ENCODE measurements at places on chromosomes 1 and 21.

GRCh38 chr1:103266036-103266435 is 157.7 kb upstream of the COL11A1 start:
- no peak for DNase-seq
- no peak overlapping the region for H3K4me3 ChIP-seq
- no peaks in the 10 kb centered on the region for H3K27me3 ChIP-seq
- no peak overlapping the region for H3K27ac ChIP-seq
- no peaks in the 10 kb centered on the region for H3K4me1 ChIP-seq
- no peaks in the 10 kb centered on the region for H3K36me3 ChIP-seq

DNA sequence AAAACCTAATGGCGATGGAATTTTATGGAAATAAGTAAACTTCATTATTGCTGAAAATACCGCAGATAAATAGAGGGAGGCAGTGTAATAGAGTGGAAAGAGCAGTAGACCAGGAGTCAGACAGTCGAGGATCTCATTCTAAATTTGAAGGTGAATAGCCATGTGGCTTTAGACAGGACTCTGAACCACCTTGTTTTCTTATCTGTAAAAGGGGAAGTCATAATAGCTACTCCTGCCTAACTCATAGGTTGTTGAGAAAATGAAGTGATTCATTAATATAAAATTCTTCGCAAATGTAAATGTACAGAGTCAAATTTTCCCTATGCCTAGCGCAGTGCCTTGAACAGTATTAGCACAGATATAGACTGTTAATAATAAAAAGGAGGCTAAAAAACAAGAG is 14.8 kb downstream of the RPS6KC1 start:
- H3K4me1 ChIP-seq = no peaks in the 10 kb centered on the region
- H3K4me3 ChIP-seq = no peak overlapping the region
- no peaks in the 10 kb centered on the region for H3K27me3 ChIP-seq
- DNase-seq = no peak
- no peaks in the 10 kb centered on the region for H3K36me3 ChIP-seq
- H3K27ac ChIP-seq = no peak overlapping the region

GRCh38 chr1:8854240-8854639 is 24.2 kb downstream of the ENO1 start:
- H3K36me3 ChIP-seq = no peaks in the 10 kb centered on the region
- no peak overlapping the region for H3K4me3 ChIP-seq
- no peaks in the 10 kb centered on the region for H3K27me3 ChIP-seq

DNA sequence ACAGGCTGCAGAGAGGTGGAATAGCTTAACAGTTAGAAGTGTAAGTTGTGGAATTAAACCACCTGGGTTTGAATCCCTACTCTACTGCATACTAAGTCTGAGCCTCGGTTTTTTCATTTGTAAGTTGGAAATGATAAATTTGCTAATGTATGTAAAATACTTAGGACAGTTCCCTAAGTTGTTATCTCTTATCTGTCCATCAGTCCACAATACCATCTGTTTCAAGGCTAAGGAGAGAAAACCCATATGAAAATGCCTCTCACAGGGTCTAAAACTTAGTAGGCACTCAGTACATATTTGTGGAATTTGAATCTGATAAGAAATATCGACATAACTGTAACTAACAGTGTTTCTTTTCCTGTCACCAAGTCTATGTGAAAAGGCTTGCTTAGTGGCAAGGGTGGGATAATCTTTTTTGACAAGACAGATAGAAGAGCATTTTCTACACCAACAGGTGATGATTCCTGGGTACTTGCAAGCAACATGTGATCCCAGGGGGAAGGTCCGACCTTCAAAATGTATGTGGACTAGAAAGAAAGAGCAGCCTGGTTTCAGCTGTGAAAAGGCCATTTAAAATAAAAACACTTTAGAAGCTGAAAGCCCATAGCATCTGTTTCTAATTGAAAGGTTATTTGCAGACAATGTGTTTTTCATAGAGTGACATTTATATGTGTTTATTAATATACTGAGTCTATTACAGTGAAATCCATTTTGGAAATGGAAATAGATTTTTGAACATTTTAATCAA is 202.9 kb downstream of the HHAT start:
- no peak for DNase-seq
- H3K36me3 ChIP-seq = no peaks in the 10 kb centered on the region
- H3K4me3 ChIP-seq = no peak overlapping the region
- H3K27me3 ChIP-seq = no peaks in the 10 kb centered on the region
- H3K27ac ChIP-seq = no peak overlapping the region

GRCh38 chr1:145995964-145996432 is 381 bp downstream of the TXNIP start:
- H3K36me3 ChIP-seq = peaks cover 19% of the 10 kb centered on the region
- H3K27ac ChIP-seq = peak overlapping the region; percentile 84
- H3K4me1 ChIP-seq = peaks cover 40% of the 10 kb centered on the region
- no peaks in the 10 kb centered on the region for H3K27me3 ChIP-seq
- peak overlapping the region; percentile 94 for H3K4me3 ChIP-seq

DNA sequence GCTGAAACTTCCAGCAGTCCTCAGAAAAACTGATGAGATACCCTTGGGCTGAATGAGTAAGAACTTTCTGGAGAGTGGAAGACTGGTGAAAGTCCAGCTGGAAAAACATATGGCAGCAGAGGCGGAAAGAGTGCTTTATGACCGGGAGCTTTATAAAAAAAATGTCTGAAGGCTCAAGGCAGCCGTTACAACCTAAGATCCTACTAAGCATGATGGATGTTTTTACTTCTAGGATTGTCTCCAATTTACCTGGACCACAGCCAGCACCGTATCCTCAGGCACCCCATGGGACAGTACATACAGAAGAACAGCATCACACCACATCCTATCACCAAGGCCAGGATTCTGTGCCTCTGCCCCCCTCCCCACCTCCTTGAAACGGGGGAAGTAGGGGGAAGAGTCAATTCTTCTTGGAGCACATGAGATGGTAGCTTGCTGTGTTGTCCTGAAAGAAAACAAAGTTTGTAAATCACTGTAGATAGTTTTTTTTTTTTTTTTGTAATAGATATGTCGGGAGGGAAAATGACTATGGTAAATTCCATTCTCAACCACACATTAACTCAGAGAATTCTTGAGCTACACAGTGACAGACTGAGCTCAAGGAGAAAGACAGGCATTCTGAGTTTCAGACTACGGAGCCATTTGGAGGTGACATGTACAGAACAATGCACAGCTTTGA is 11.8 kb upstream of the IRF2BP2 start:
- H3K27ac ChIP-seq = no peak overlapping the region
- H3K4me1 ChIP-seq = peaks cover 43% of the 10 kb centered on the region
- no peak overlapping the region for H3K4me3 ChIP-seq
- no peaks in the 10 kb centered on the region for H3K36me3 ChIP-seq
- no peaks in the 10 kb centered on the region for H3K27me3 ChIP-seq

GRCh38 chr1:14440166-14440565 is 158.3 kb upstream of the KAZN start:
- no peaks in the 10 kb centered on the region for H3K27me3 ChIP-seq
- no peak overlapping the region for H3K4me3 ChIP-seq
- H3K36me3 ChIP-seq = no peaks in the 10 kb centered on the region
- no peak overlapping the region for H3K27ac ChIP-seq
- DNase-seq = no peak
- no peaks in the 10 kb centered on the region for H3K4me1 ChIP-seq

DNA sequence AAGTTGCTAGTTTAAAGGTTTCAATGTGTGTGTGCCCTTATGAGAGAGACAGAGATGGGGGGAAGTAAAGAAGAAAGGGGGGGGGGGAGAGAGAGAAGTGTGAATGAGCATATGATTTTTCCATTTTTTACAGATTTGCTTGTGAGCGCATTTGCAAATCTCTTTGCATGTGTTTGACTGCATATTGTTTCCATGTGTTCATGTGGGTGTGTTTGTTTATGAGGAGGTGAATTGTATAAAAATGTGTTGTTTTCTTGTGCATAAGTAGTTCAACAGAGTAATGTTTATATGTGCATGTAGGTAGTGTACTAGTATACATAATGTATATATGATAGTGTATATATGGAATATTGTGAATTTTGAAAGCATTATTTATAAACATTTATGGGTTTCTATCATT is 205.9 kb upstream of the SPAG17 start:
- H3K36me3 ChIP-seq = no peaks in the 10 kb centered on the region
- H3K4me1 ChIP-seq = no peaks in the 10 kb centered on the region
- H3K27ac ChIP-seq = no peak overlapping the region

DNA sequence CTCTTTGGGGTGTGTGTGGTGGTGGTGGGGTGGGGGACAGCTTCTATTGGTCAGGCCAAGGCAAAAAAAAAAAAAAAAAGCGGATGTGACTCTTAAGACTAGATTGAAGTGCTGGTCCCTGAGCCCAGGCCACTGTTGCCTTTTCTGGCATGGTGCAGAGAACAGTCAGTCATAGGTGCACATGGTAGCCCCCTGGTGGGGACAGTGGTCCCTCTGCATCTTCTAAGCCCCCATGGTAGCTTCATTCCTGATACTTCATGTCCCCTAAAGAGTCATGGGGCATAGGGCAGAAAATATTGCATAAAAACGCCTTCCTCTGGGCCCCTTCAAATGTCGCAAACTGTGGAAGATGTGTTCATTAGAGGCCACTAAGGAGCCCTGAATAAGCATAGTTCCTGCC is 371.8 kb downstream of the NPHP4 start:
- H3K27ac ChIP-seq = no peak overlapping the region
- H3K36me3 ChIP-seq = no peaks in the 10 kb centered on the region
- no peak overlapping the region for H3K4me3 ChIP-seq
- DNase-seq = no peak
- no peaks in the 10 kb centered on the region for H3K27me3 ChIP-seq
- H3K4me1 ChIP-seq = no peaks in the 10 kb centered on the region

GRCh38 chr1:237981223-237981622 is 90.5 kb upstream of the ZP4 start:
- H3K4me1 ChIP-seq = no peaks in the 10 kb centered on the region
- no peak for DNase-seq
- no peaks in the 10 kb centered on the region for H3K36me3 ChIP-seq
- H3K4me3 ChIP-seq = no peak overlapping the region

- no peak overlapping the region for H3K27ac ChIP-seq
- H3K4me3 ChIP-seq = no peak overlapping the region
- no peaks in the 10 kb centered on the region for H3K4me1 ChIP-seq
- no peaks in the 10 kb centered on the region for H3K36me3 ChIP-seq
Observed at GRCh38 chr1:75342786-75343185, 208.6 kb downstream of the LHX8 start.

- H3K27ac ChIP-seq = no peak overlapping the region
- DNase-seq = no peak
- H3K36me3 ChIP-seq = no peaks in the 10 kb centered on the region
Observed at GRCh38 chr1:72278461-72278860, 3.9 kb downstream of the NEGR1 start.

DNA sequence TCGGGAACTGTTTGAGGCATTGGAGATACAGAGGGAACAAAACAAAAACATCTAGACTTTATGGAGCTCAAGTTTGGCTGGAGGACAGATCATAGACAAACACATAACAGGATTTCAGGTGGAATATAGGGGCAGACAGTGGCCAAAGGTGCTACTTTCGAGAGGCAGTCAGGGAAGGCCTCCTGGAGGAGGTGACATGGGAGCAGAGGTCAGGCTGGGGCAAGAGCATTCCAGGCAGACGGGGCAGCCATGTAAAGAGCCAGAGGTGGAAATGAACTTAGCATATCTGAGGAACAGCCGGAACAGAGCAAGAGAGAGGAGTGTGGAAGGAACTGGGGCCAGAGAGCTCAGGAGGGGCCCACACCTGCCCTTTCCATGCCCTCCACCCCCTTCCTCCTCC is 122.3 kb downstream of the DMRTB1 start:
- no peaks in the 10 kb centered on the region for H3K27me3 ChIP-seq
- no peak for DNase-seq
- no peak overlapping the region for H3K4me3 ChIP-seq
- no peaks in the 10 kb centered on the region for H3K36me3 ChIP-seq

DNA sequence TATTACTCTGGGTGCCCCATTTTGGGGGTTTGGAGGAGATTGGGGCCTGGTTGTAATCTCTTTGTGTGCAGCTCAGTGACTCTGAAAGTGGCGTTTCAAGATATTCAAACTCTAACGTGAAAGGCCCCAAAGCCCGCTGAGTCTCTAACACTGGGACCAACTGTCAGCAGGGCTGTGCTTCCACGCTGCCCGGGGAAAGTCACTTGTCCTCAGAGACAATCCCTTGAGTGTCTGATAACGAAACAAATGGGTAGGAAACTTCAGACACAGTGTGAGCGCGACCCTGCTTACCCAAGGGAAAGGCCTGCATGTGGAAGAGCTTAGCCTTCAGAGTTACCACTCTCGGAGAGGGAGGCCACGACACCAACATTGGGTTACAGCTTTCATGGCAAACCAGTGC is 837 bp downstream of the UBASH3A start:
- no peaks in the 10 kb centered on the region for H3K27me3 ChIP-seq
- H3K4me3 ChIP-seq = peak overlapping the region; percentile 16
- DNase-seq = no peak
- H3K27ac ChIP-seq = no peak overlapping the region

- H3K4me1 ChIP-seq = no peaks in the 10 kb centered on the region
- no peak overlapping the region for H3K27ac ChIP-seq
- no peaks in the 10 kb centered on the region for H3K36me3 ChIP-seq
- no peak for DNase-seq
- no peak overlapping the region for H3K4me3 ChIP-seq
Observed at GRCh38 chr1:2499986-2500596, 24.0 kb downstream of the PLCH2 start.

DNA sequence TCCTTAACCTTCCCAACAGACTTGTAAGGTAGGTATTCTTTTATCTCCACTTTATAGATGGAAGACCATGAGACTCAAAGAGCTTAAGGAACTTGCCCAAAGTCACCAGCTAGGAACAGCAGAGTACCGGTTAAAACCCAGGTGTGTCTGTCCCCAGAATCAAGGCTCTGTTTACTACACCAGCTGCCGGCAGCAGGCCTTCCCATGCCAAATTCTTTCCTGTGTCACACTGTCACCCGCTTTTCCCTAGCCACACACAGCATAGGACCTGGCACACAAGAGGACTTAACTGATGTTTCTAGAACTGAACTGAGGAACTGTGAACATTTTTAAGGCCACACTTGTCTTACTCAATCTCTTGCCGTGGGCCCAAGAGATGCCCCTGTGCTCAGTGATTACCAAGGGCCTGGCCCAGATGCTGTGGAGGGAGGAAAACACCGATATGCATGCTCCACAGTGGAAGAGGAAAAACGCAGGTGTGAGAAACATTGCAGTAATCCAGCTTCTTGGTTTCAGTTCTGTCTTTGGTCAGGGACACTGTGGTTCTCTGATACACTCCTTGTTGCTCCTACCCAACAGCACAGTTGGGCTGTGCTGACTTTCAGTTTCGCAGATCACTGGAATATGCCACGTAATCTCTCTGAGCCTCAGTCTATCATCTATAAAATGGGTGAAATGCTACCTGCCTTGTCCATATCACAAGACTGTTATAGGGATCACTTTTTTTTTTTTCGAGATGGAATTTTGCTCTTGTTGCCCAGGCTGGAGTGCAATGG is 13.9 kb upstream of the LY9 start:
- no peak overlapping the region for H3K27ac ChIP-seq
- H3K4me3 ChIP-seq = no peak overlapping the region
- H3K27me3 ChIP-seq = no peaks in the 10 kb centered on the region
- DNase-seq = no peak

GRCh38 chr1:73359001-73359400 is 839.0 kb downstream of the LRRIQ3 start:
- H3K4me3 ChIP-seq = no peak overlapping the region
- no peaks in the 10 kb centered on the region for H3K4me1 ChIP-seq
- no peaks in the 10 kb centered on the region for H3K36me3 ChIP-seq

- no peak for DNase-seq
- H3K27me3 ChIP-seq = no peaks in the 10 kb centered on the region
- no peak overlapping the region for H3K27ac ChIP-seq
- no peak overlapping the region for H3K4me3 ChIP-seq
Observed at GRCh38 chr1:78779831-78780230, 130.2 kb downstream of the IFI44 start.

All from thoracic aorta (tissue), 2 donors.